ENCODE measurements at places on chromosomes 7 and 10. TPM values are rescaled to one million over a fixed set of nuclear protein-coding genes. Genes with fewer than 3 reads are reported as not detected.
A peak's percentile ranks its signal among the peaks of the same experiment; 100 is the strongest.

Gene ENTPD1
- polyA plus RNA-seq = 2.5 TPM

Gene ANKRD26
- 23.1 TPM for polyA plus RNA-seq

Gene FAM171A1
- polyA plus RNA-seq = 11.3 TPM

Gene RTKN2
- 11.7 TPM for polyA plus RNA-seq

Gene MMP21
- 0.10 TPM for polyA plus RNA-seq

Gene SERPINE1
- 1.2 TPM for polyA plus RNA-seq

Gene INTS15
- 7.0 TPM for polyA plus RNA-seq

Gene TMEM176B
- 0.42 TPM for polyA plus RNA-seq

Gene MLXIPL
- polyA plus RNA-seq = 13.1 TPM

Gene CPEB3
- polyA plus RNA-seq = 0.82 TPM

Gene UNCX
- not detected for polyA plus RNA-seq

- peaks cover 12% of the 10 kb centered on the region for H3K4me1 ChIP-seq
- H3K27me3 ChIP-seq = no peaks in the 10 kb centered on the region
- H3K36me3 ChIP-seq = no peaks in the 10 kb centered on the region
- DNase-seq = no peak
- no peak overlapping the region for H3K27ac ChIP-seq
Measured at GRCh38 chr7:106178593-106179134, 66.6 kb upstream of the SYPL1 start.

- no peaks in the 10 kb centered on the region for H3K27me3 ChIP-seq
- no peaks in the 10 kb centered on the region for H3K36me3 ChIP-seq
- no peak for DNase-seq
- no peak overlapping the region for H3K27ac ChIP-seq
- H3K4me1 ChIP-seq = no peaks in the 10 kb centered on the region
- no peak overlapping the region for H3K4me3 ChIP-seq
Measured at GRCh38 chr7:2002561-2003450, 229.9 kb downstream of the MAD1L1 start.

DNA sequence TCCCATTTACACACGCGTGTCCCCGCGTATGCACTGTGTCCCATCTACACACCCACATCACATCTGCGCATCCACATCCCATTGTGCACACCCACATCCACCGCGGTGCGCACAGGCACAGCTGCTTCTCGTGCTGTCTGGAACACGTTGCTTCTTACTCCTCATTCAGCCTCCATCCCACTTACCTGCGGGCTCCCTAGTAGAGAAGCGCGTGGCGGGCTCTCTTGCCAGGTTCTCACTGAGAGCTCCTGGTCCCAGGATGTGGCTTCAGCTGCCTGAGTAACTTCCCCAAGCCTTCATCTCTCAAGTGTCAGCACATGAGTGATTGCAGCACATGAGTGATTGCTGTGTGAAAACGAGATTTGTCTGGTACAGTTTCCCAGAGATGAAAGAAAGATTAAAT lies 117.8 kb downstream of the TRRAP start:
- H3K4me1 ChIP-seq = no peaks in the 10 kb centered on the region
- no peak overlapping the region for H3K27ac ChIP-seq
- H3K36me3 ChIP-seq = peaks cover 14% of the 10 kb centered on the region
- no peak overlapping the region for H3K4me3 ChIP-seq
- H3K27me3 ChIP-seq = no peaks in the 10 kb centered on the region

GRCh38 chr7:139776486-139777132 lies 1.2 kb downstream of the HIPK2 start:
- H3K4me3 ChIP-seq = peak overlapping the region; percentile 96
- peaks cover 14% of the 10 kb centered on the region for H3K4me1 ChIP-seq
- no peak overlapping the region for H3K27ac ChIP-seq
- DNase-seq = peak; percentile 53
- H3K27me3 ChIP-seq = peaks cover 42% of the 10 kb centered on the region

- no peaks in the 10 kb centered on the region for H3K36me3 ChIP-seq
- H3K4me1 ChIP-seq = peaks cover 22% of the 10 kb centered on the region
- DNase-seq = no peak
Measured at GRCh38 chr7:158811461-158811860, 17.8 kb downstream of the ESYT2 start.

DNA sequence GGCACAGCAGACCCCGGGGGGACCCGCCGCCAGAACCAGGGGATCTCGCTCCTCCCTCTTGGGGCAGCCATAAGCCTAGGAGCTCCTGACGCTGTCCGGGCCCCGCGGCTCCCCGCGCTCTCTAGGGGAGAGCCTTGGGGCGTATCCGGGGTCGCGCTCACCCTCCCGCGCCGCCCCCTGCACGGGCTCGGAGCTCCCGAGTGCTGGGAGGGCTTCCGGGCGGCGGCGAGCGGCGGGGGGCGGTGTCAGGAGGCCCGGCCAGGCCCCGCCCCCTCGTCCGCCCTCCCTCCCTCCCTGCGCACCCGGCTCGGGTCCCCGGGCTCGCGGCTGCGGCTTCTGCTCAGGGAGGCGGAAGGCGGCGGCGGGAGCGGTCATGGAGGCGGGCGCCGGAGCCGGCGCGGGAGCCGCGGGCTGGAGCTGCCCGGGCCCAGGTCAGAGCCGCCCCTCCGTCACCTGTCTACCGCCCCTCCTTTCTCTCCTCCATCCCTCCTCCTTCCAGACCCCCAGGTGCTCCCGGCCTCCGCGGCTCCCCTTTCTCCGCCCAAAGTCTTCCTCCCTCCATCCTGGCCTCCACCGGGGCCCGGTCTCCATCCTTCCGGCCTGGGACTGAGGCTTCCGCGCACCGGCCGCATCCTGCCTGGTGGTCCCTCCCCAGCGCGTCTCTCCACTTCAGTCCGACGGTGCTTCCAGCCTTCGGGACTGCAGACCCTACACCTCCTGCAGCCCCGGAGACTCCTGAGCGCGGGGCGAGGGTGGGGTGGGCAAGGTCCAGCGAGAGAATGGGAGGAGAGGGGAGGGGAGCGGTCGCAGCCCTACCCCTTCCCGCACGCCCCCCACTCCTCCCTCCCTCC lies at the start of gene CCDC136:
Gene CCDC136 (plus strand): TSS at position 848 of the 851 bp plus-strand sequence. CDS start 444 bp downstream, outside the sequence.
- H3K4me1 ChIP-seq = peaks cover 26% of the 10 kb centered on the region
- H3K36me3 ChIP-seq = 0 out of 2 replicates have a peak, but pooled peaks cover 6% of the 10 kb centered on the region
- no peaks in the 10 kb centered on the region for H3K27me3 ChIP-seq
- H3K4me3 ChIP-seq = peak within 1 kb of the TSS; percentile 85
- no peak within 1 kb of the TSS for H3K27ac ChIP-seq
- DNase-seq = peak; percentile 82

DNA sequence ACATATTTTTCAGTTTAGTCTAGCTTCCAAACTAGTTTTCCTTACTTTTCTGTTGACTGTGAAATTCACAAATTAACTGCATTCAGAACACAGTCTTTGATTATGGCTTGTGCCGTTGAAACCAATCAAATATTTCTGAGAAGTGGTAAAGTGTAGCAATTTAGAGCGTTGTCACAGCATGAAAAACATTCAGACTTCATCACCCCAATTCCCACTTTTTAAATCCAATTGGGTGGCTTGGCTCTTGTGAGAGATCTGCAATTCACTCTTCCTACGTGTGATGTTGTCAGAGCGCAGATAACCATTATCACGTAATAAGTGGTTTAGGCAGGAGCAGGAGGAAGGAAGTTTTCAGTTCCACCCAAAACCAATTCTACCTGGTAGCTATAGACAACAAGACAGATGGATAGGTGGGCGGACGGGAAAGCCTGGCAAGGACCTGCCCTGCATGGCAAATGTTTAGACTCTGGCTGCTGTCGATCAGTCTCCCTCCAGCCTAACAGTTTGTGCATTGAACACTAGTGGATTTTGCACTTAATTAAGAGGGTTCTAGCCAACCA lies 8.9 kb downstream of the COBL start:
- H3K27me3 ChIP-seq = no peaks in the 10 kb centered on the region
- no peak overlapping the region for H3K4me3 ChIP-seq
- peaks cover 61% of the 10 kb centered on the region for H3K4me1 ChIP-seq
- no peaks in the 10 kb centered on the region for H3K36me3 ChIP-seq
- no peak for DNase-seq

DNA sequence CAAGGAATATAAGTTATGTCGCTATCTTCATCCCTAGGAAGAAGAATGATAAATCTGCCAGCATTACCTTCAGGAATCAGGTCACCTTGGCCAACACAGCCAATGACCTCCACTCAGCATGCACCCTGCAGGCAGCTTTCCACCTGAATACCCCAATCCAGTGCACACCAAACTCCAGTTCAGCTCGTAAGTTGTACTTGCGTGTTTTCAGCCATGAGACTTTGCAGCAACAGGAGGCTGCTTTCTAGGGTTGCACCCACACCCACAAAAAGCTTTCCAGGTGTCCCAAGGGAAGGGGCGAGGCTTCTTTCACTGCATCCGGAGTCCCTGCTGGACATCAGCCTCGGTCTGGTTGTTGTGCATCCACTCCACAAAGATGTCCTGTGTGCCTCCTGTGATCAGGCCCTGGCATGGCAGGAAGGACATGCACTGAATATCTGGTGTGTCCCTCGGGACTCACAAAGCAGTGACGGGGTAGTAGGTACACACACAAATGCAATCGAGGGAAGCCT lies 282.9 kb downstream of the GRID1 start:
- H3K4me3 ChIP-seq = no peak overlapping the region
- no peaks in the 10 kb centered on the region for H3K4me1 ChIP-seq
- no peak overlapping the region for H3K27ac ChIP-seq

GRCh38 chr10:128147064-128147463 lies 20.8 kb upstream of the MKI67 start:
- H3K4me1 ChIP-seq = peaks cover 3% of the 10 kb centered on the region
- no peak overlapping the region for H3K27ac ChIP-seq
- peaks cover 19% of the 10 kb centered on the region for H3K27me3 ChIP-seq
- H3K36me3 ChIP-seq = no peaks in the 10 kb centered on the region
- no peak for DNase-seq

- no peaks in the 10 kb centered on the region for H3K27me3 ChIP-seq
- no peak overlapping the region for H3K27ac ChIP-seq
- no peaks in the 10 kb centered on the region for H3K36me3 ChIP-seq
- H3K4me1 ChIP-seq = 0 out of 2 replicates have a peak, but pooled peaks cover 3% of the 10 kb centered on the region
Measured at GRCh38 chr10:13953371-13953770, 366.6 kb downstream of the PRPF18 start.

- no peak for DNase-seq
- no peaks in the 10 kb centered on the region for H3K27me3 ChIP-seq
- H3K36me3 ChIP-seq = peaks cover 7% of the 10 kb centered on the region
- no peak overlapping the region for H3K27ac ChIP-seq
- no peak overlapping the region for H3K4me3 ChIP-seq
- H3K4me1 ChIP-seq = no peaks in the 10 kb centered on the region
Measured at GRCh38 chr7:111568870-111569462, 6.7 kb upstream of the IMMP2L start.

- H3K27ac ChIP-seq = no peak overlapping the region
- peaks cover 32% of the 10 kb centered on the region for H3K36me3 ChIP-seq
- no peak for DNase-seq
- H3K27me3 ChIP-seq = no peaks in the 10 kb centered on the region
Measured at GRCh38 chr10:100204370-100204769, 18.5 kb upstream of the ERLIN1 start.

DNA sequence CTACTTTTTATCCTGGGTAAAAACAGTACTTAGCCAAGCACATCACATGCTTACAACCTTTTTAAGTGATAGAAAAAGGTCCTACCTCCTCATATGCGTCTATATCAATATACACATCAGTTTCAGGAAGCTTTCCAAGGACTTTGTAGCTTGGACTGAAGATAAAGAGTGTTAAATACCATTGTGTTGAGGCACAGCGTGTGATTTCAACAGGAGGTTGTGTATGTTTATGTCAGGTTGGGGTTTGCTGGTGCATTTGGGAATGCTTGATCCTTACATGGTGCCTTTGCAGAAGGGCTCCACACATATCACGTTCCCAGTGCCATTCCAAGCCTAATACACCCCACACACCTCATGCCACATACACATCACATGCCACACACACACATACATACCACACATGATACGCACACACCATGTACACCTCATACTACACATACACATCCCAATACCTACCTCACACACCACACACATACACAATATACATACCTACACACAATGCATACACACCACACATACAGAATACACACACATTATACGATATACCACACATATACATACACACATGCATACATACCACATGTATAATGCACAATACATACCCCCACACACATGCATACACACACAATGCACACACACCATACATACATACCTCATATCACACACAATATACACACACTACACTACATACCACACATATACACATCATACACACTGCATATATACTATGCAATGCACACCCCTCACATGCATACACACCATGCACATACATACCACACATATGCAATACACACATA lies 33.1 kb downstream of the PSMC2 start:
- H3K27ac ChIP-seq = no peak overlapping the region
- H3K4me1 ChIP-seq = no peaks in the 10 kb centered on the region
- DNase-seq = no peak
- H3K36me3 ChIP-seq = no peaks in the 10 kb centered on the region
- H3K27me3 ChIP-seq = no peaks in the 10 kb centered on the region

- no peak overlapping the region for H3K4me3 ChIP-seq
- no peaks in the 10 kb centered on the region for H3K4me1 ChIP-seq
- no peak overlapping the region for H3K27ac ChIP-seq
- H3K27me3 ChIP-seq = no peaks in the 10 kb centered on the region
Measured at GRCh38 chr7:143460271-143460979, 17.2 kb downstream of the TAS2R60 start.

DNA sequence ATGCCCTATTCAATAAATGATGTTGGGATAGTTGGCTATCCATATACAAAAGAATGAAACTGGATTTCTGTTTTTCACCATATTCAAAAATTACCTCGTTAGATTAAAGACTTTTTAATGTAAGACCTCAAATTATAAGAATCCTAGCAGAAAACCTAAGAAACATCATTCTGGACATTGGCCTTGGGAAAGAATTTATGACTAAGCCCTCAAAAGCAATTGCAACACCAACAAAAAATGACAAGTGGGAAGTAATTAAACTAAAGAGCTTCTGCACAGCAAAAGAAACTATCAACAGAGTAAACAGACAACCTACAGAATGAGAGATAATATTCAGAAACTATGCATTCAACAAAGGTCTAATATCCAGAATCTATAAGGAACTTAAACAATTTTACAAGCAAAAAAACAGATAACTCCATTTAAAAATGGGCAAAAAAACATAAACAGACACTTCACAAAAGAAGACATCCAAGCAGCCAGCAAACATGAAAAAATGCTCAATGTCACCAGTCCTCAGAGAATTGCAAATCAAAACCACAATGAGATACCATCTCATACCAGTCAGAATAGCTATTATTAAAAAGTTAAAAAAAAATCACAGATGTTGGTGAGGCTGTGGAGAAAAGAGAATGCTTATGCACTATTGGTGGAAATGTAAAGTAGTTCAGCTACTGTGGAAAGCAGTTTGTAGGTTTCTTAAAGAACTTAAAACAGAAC lies 309.8 kb downstream of the AHR start:
- H3K27ac ChIP-seq = no peak overlapping the region
- H3K27me3 ChIP-seq = no peaks in the 10 kb centered on the region
- no peaks in the 10 kb centered on the region for H3K4me1 ChIP-seq
- no peak for DNase-seq
- H3K36me3 ChIP-seq = no peaks in the 10 kb centered on the region

DNA sequence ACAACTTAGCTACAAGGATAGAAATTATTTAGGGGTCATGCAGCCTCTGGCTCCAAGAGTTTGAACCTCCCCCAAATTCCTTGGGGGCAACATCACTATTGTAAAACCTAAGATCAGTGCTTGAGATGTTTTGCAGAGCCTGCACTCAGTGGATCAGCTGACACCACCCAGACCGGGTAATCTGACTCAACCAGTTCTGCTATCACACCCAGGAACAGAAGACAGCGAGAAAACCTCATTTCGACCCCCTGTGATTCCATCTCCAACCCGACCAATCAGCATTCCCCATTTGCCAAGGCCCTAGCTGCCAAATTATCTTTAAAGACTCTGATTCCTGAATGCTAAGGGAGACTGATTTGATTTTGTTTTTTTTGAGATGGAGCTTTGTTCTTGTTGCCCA lies 5.2 kb downstream of the TACR2 start:
- H3K27ac ChIP-seq = no peak overlapping the region
- no peaks in the 10 kb centered on the region for H3K36me3 ChIP-seq
- peaks cover 14% of the 10 kb centered on the region for H3K4me1 ChIP-seq
- no peak overlapping the region for H3K4me3 ChIP-seq
- DNase-seq = no peak
